ENCODE measurements at places on chromosomes 6 and 20.

GRCh38 chr6:163860287-163861081 lies 446.0 kb downstream of the QKI start:
- peak; percentile 39 for DNase-seq

- DNase-seq = no peak
Observed at GRCh38 chr20:21396599-21397340, 556 bp downstream of the NKX2-4 start.

DNA sequence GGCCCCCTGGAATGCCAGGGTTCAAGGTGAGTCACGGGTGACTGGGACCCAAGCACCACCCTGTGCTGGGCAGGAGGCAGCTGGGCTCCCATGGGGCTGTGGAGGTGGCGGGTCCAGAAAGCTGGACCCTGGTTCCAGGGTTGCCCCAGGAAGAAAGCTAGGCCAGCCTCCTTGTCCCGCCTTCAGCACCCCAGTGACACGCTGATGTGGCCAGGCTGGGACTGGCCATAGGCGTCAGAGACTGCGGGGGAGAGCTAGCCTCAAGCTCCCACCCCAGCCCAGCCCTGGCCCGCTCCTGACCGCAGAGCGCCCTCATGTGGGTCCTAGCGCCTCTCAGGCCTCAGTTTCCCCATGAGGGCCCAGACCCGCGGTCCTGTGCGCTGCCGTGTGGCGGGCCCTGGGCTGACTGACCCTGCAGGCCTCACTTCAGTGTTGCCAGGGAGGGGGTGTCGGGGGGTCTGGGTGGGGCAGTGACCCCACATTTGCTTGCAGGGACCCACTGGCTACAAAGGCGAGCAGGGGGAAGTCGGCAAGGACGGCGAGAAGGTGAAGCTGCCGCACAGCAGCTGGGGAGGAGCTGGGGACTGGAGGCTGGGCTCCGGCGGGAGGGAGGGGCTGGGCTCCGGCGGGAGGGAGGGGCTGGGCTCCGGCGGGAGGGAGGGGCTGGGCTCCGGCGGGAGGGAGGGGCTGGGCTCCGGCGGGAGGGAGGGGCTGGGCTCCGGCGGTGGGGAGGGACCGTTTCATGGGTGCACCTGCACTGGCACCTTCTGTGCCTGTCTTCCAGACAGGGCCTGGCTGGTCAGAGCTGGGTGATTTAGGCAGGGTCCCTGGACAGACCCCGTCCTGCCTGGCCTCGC lies 7.9 kb downstream of the COL9A3 start:
- DNase-seq = peak; percentile 52

- no peak for DNase-seq
Observed at GRCh38 chr6:130781557-130781956, 45.6 kb upstream of the SMLR1 start.

GRCh38 chr6:26311012-26311384 lies 54.0 kb upstream of the BTN3A2 start:
- DNase-seq = peak; percentile 50

GRCh38 chr6:46626228-46626909 lies 26.2 kb downstream of the CYP39A1 start:
- peak; percentile 47 for DNase-seq

DNA sequence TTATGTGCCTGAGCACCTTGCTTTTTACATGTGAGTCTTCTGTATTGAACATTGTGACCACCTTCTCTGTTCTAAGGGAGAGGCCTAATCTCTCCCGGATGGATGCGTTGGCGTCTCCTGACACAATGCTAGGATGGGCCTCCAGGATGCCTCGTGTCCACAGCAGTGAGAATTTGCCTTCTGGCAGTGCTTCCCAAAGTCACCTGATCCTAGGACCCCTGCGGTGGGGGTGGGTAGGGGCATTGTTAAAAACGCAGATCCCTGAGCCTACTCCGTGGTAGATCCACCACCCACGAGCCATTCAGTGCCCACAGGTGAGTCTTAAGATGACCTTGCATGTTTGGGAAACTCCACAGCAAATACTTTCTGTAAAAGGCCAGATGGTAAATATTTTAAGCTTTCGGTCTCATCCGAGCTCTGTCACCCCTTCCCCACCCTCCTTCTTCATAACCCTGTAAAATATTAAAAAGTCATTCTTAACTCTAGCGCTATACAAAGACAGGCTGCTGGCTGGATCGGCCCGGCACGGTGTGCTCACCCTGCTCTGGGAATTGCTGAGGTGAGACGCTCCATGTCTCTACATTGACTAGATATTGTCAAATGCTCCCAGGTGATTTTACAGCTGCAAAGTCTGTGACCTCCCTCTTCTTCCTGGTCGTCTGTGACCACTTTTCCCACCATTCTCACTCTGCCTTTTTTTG lies 106.7 kb upstream of the IYD start:
- no peak for DNase-seq

DNA sequence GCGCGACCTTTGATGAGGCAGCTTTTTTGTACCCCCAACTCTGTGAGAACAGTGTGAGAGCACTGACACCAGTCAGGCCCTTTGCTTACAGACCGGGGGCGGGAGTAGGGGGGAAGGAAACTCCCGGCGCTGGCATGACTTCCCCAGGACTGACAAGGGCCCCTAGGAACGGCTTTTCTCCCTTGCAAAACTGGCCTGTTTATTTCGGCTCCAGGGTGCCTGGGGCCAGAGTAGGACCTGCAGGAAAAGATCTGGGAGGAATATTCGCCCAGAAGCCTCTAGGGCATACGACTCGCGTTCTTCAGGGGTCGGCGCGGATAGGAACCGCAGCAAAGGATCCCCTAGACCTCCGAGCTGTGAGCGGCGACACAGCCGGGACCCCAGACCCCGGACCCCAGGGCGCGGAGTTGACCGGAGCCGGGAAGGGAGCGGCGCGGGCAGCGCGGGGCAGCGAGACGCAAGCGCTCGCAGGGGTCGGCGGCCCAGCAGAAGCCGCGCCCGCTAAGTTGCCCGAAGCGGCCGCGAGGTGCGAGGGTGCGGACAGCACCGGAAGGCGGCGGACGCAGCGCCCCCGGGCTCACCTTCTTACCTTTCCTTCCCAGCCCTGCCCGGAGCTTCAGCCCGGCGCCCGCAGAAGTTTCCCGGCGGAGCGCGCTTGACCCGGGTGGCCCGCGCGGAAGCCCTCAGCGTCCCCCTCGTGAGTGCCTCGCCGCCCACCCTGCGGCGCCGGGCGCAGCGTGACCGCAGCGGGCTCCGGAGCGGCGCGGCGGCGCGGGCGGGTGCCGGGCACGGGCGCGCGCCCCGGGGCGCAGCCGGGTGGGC lies at the start of gene POPDC3:
POPDC3 (minus strand) TSS at position 771 of the 822 bp plus-strand sequence. CDS start 18,105 bp downstream, outside the sequence.
- peak; percentile 49 for DNase-seq

- no peak for DNase-seq
Observed at GRCh38 chr20:60063739-60064380, 105.6 kb downstream of the CDH26 start.

- DNase-seq = no peak
Observed at GRCh38 chr20:38261054-38261390, 487 bp upstream of the KIAA1755 start.

DNA sequence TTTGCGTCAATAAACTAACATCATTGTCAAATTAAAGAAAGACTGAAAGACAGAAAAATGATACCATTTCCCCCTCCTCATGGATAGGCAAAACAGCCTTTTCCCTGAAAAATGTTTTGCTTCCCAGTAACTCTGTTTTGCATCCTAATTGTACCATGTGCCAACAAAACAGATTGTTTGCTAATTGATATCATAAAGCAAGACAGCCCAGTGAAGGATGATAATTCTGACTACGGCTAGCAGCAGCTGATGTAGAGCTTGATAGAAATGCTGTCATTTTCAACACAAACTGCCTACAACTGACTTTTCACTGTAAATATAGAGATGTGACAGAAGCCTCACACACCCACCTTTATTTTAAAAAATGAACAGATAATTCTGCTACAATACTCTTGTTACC lies 1061.6 kb downstream of the HACE1 start:
- no peak for DNase-seq

GRCh38 chr6:38476888-38477287 lies 162.8 kb downstream of the BTBD9 start:
- no peak for DNase-seq

DNA sequence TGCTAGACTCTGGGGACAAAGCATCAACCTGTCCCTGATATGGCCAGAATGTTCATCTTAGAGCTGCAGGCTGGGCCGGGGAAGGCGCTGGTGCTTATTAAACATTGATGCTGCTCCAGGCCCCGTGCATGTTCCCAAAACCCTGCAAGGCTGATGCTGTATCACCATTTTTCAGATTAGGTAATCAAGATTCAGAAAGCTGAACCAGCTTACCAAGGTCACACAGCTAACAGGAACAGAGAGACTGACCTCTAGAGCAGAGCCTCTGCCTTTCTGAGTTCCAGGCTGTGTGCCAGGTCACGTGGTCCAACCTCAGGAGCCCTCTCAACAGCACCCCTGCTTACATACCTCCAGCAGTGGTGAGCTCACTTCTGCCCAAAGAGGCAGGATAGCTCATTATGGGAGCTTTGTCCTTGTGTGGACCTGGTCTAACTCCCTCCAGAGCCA lies 16.1 kb upstream of the VSTM2L start:
- DNase-seq = no peak

DNA sequence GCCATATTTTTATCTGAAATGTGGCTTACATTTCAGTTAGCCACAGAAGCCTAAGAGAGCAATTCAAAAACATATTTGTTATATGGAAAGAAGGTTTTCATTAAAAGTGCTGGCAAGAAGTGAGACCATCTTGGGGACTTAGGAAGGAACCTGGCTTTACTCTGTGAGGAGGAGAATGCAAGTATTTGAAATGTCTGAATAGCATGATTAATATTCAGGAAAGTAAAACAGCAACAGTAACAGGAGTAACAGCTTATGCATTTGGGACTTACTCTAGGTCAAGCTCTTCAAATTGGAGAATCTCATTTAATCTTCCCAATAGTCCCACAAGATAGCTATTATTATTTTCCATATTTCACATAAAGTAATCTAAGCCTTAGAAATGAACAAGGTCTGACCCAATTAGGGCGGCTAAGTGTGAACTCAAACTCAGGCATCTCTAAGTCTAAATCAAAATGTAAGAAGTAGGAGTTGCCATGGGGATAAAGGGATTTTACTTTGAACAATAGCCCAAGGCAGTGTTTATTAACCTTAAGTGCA lies 816.5 kb downstream of the BCKDHB start:
- DNase-seq = no peak

DNA sequence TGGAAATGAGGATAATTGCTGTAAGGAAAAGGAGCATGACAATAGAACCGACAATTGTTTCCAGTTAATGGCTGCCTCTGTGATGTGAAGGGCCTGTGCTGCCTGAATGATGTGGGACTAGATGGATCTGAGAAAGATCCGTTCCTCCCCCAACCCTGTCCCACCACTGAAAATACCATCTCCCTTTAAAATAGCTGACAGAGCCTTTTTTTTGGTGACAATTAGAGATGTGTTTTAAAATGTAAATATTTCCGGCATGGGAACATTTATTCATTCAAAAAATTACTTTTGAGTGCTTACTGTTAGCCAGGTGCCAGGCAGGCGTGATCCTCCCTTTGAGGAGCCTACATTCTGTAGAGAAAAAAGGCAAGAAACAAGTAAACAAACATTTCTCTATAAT lies 72.4 kb upstream of the SUPT3H start:
- no peak for DNase-seq

DNA sequence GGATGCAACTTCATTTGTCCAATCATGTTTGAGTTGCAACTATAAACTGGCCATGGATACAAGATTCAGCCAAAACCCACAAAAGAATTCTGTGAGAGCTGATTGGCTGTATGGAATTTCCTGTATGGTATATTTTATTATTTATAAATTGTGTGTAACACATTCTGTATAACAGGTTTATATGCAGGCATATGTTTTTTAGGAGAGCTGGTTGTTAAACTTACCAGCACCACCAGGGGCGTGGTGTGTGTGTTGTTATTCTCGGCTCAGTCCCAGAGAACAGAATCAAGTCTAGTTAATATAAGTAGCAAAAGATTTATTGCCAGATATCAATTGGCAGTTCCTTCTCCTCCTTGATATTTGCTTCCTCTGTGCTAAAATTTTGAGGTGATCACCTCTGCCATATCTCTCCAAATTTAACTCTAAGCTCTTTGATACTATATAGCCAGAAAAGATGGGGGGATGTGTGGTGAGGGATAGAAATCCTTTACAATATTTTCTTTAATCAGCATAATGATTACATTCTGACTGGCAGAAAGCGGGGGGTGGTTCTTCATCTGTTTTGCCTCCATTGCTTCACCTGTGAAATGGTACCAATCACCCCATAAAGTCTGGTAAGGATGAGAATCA lies 22.9 kb downstream of the CNBD2 start:
- peak; percentile 54 for DNase-seq

- peak; percentile 44 for DNase-seq
Observed at GRCh38 chr6:9623985-9624384, 790.9 kb downstream of the TFAP2A start.

DNA sequence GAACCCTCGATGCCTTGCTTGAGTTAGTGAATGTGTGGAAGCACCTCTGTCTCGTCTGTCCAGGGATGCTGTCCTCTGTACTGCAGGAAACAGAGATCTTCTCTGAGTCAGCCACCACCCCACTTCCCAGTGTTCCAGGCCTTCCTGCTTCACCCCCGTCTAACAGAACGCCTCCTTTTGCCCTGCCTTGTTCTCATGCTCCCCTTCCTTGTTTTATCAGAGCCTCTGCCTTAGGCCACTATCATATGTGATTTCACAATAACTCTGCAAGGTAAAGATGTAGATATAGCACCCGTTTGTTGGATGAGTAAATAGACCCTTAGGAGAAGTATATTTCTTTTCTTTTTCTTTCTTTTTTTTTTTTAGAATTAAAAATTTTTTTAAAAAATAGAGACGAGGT lies 106.7 kb upstream of the CLDN20 start:
- DNase-seq = no peak

- DNase-seq = peak; percentile 83
Observed at GRCh38 chr6:26025047-26025893, 62.0 kb upstream of the HFE start.

DNA sequence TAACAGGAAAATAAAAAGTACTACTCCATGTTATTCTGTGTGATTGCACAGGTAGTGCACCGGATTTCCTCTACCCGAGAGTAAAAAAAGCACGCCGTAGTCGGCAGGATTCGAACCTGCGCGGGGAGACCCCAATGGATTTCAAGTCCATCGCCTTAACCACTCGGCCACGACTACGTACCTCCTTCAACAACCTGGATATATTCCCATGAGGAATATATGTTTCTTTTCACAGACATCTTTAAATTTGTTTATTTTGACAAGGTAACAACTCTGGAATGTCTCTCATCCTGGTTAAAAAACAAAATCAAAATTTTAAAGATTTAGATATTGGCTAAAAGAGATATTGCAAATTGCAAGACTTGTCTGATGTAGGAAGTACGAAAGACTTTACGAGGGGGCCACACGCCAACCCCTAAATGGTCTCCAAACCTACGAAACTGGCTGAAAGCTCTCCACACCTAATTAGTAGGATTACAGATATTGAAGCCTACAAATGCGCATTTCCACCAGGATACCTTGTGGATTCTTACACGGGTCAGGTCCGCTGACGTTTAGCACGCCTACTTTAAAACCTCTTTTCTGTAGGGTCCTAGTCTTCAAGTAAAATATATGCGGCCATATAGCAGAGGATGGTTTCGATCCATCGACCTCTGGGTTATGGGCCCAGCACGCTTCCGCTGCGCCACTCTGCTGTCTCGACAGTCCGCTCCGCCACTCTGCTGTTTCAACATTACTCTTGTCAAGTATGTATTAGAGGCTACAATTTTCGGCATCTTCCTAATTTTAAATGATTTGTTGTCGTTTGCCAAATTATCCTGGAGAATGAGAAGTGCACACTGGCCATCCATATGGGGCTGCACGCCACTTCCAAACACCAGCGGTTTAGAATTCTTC lies 52.2 kb upstream of the BTN3A2 start:
- peak; percentile 84 for DNase-seq

All from fibroblast of pulmonary artery (primary cell).